ENCODE measurements at places on chromosomes 12 and 14.

DNA sequence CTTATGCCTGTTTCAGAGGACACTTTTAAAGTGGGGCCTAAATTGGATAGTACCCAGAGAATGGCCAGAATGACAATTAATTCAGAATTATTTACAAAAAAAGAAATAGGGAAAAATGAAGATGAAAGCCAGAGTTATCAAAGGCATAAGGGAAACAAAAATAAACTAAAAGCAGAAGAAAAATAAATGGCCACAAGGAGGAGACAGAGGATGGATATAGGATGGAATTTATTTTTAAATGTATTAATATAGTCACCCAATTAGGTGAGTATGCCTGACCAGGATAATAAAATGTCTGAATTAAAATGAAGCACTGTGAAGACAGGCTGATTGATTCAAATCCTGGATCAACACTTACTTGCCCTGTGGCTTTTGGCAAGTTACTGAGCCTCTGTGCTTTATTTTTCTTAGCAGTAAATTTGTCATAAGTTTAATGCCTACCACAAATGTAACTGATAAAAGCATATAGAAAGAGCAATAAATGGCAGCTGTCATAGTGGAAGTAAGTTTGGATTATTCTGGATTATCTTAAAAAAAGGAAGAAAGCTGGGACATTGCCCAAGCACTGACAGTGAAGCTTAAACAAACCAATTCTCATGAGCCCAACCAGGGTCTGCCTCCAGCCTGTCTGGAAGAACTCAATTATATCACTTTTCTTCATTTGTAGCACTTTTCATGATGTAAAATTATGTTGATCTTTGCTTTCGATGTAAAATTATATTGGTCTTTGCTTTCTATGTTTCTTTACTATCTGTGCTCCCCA, 3.5 kb downstream of the CLEC9A start:
- DNase-seq: no peak

GRCh38 chr12:16118586-16118985, 158.9 kb downstream of the SLC15A5 start:
- DNase-seq: no peak

DNA sequence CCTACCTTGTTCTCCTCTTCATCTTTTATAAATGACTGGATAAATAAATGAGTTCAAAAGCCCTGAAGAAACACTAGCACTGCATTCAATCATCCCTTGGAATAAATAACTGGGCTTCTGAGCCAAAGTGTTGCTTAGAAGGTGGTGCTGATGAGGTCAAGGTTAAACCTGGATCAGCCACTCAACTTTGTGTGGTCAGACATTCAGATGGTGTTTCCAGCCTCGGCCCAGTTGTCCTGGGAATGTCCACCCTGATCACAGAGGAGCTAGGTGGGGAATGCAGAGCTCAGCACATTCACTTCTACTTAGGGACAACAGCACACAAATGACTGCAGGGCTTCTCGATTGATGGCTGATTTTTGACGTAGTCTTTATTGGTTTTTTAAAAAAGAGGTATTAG, 88.7 kb downstream of the SLC8A3 start:
- no peak for DNase-seq

DNA sequence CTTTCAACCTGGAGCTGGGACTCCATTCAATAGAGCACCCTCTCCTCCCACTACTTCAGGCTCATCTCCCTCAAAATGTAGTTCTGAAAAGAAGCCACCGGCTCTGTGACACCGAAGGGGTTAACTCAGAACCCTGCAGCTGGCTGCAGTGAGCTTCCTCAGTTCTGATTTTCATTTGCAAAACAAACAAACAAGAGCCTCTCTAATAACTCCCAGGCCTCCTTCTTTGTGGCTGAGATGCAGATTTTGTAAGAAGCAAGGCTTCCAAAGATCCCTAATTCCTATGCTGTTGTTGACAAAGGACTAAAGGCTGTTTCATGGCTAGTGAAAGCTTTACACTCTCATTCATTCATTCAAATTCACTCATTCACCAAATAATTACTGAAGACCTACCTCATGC, 333.4 kb upstream of the TBX3 start:
- no peak for DNase-seq

GRCh38 chr14:100384819-100385813, 62.0 kb downstream of the SLC25A47 start:
- DNase-seq: no peak

DNA sequence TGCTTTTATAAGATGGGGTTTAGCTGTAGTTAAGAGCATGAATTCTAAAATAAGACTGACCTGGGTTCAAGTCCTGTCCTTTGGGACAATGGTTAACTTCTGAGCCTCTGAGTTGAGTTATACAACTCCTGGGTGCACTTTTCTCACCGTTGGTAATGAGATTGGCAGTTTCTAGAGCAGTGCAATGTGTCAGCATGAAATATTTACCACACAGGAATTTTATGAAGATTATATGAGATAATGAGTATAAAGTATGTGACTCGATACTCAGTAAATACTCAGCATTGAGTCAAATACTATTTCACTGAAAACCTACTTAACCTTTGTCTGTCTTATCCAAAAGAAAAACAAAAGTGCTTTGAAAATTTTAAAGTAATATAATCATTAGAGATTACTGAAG, 214.2 kb downstream of the CPNE8 start:
- DNase-seq: no peak

- no peak for DNase-seq
These were observed 55.7 kb downstream of the APOBEC1 start for GRCh38 chr12:7610006-7610405.

DNA sequence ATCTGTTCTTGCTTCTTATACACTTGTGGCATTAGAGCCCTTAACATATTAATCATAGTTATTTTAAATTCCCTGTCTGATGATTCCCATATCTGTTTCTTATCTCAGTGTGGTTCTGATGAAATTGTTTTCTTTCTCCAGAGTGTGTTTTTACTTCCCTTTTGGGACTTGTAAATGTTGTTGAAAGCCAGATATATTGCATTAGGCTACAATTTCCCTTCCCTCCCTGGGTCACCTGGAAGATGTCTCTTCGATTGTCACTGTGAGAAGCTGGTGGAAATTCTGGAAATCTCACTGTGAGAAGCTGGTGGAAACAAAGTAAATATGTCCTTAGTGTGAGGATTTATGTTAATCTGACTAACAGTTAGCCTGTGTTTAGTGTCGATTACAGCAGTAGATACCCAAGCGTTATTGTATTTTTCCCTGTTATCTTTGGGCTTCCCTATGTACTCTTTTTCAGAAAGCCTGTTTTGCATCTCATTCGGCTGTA, 717.3 kb downstream of the TRHDE start:
- DNase-seq: no peak

GRCh38 chr14:91207008-91207407, 37.5 kb downstream of the GPR68 start:
- no peak for DNase-seq

GRCh38 chr12:106174876-106175275, 36.1 kb upstream of the NUAK1 start:
- DNase-seq: no peak

- no peak for DNase-seq
These were observed 18.6 kb downstream of the TSPAN8 start for GRCh38 chr12:71139153-71139735.

GRCh38 chr12:113880326-113880725, 85.8 kb downstream of the RBM19 start:
- no peak for DNase-seq

DNA sequence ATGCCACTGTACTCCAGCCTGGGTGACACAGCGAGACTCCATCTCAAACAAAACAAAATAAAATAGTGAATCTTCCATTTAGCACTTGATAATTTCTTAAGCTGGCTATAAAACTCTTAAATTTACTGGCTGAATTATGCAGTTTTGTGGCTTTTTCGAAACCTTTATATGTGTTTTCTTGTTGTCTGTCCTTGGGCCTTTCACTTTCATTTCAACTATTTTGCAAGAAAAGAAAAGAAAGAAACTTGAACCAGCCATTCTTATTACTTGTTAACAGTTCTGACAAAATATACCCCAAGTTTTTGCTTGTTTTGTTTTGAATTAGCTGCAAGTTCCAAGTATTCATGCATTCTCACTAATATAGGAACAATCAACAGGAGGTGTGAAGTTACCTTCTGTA, 42.8 kb downstream of the PRICKLE1 start:
- no peak for DNase-seq

DNA sequence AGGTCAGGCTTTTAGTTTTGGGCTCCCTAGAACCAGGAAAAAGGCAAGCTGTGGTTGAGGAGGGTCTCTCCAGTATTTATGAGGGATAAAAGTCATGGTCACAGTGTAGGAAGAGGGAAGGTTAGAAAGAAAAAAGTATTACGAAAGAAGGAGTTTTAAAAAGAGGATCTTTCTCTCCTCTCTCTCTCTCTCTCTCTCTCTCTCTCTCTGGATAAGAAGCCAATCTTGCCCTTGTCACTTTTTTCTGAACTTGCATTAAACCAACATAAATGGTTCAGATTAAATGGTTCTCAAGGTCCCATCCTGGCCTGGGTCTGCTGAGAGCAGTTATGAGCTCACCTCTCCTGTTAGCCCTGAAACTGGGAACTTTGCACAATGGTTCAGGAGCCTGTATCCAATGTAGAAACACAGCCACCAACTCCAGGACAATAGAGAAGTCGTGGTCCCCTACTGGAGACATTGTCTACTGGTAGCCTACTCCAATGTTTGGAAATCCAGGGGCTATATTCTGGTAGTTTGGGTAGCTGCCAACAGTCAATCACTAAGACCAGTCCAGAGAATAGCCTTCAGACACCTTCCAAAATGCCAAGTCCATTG, 131.9 kb downstream of the DAD1 start:
- no peak for DNase-seq

GRCh38 chr12:73361864-73362230, 1089.7 kb downstream of the TRHDE start:
- no peak for DNase-seq

GRCh38 chr12:5582018-5582417, 150.1 kb downstream of the NTF3 start:
- no peak for DNase-seq

DNA sequence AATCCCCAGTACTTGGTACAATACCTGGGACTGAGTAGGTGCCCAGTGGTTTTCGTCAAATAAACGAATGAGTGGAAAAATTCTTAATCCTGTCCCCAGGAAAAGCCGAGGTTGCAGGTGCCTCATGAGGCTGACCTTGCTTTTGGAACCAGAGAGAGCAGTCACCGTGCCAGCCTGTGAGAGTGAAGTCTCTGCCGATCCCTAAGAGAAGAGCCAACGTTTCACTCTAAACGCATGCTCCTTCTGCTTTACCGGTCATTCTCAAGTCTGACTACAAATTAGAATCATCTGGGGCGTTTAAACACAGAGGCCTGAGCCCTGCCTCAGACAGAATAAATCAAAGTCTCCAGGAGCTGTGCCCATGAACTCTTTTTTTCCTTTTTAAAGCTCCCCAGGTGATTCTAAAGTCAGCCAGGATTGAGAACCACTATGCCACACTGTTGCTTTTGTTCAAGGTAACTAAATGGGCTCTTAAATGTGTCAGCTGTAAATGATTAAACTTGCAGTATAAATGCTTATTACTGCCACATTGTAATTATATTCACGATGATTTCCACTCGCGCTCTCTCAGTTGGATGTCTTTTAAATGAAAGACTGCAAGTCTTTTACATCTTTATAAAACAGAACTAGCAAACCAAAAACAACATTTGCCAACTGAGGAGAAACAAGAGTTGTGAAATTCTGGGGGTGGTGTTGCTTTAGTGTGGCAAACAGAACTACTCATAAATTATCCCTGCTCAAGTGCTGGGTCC, 26.9 kb downstream of the TCP11L2 start:
- DNase-seq: no peak

DNA sequence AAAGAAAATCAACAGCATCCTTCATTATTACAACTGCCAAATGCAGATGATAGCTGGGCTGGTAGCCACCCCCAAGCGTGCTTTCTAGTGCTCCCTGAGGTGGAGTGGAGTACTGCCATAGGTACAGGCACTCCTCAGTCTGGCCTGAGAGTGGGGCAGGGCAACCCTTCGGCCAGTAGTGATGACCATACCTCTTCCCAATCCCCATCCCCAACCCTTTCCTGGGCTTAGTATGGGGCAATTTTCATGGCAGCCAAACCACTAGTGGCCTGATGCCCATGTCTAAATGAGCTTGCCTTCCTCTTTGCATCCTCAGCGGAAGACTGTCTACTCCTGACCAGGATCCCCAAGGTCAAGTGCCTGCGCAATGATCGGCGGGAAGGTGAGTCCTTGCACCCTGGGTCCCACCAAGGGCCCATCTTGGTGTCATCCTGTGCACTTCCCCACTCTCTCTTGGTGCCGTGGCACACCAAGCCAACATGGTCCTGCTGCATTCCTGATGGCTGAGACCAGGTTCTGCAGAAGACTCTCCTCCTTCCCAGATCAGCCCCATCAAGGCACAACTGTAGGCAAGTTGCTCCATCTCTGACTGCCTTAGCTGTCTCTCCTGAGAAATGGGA, 65.8 kb downstream of the GALNT16 start:
- DNase-seq: no peak

GRCh38 chr12:6230321-6231110, 30.3 kb downstream of the CD9 start:
- DNase-seq: peak; percentile 92

DNA sequence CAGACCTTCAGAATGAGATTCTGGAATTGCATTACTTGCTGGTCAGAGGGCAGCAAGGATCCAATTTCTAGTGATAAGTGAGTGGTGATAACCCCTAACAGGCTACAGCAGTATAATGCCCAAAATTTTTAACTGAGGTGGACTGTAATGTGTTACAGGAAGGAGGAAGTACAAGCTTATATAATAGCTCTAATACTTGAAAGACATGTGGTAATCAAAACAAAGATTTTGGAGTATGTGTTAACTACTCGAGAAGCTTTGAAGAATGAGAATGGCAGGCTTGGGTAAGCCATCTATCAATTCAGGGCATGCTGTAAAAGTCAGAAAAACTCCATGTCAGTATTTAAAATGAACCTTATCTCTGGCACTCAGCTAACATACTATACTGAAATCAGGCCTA, 70.5 kb downstream of the ANKS1B start:
- no peak for DNase-seq

- peak; percentile 61 for DNase-seq
These were observed 27.7 kb upstream of the JDP2 start for GRCh38 chr14:75399843-75400775.

DNA sequence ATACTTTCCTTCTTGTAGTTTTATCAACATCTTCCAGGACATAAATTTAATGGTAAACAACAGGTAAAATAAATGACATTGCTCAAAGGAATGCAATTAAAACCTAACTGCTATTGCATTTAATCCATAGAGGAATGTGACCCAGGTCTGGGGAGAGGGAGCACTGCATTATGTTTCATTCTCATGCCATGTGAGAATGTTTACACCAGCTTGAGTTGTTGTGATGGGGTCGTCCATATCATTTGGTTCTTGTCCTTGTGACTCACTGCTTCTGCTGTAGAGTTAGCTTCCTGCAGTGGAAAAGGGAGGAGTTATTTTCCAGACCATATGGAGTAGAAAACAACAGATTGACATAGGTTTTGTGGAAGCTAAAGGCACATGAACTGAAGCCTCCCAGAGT, 129.3 kb upstream of the PMCH start:
- no peak for DNase-seq

Measured in hypothalamus (tissue), 51 donors.